CD4-positive, alpha-beta T cell treated with Interleukin-2 at 100 ng/mL for 4 hours (primary cell): ENCODE measurements at places on chromosomes 4 and X.

- DNase-seq, result no peak
Observed at GRCh38 chr4:85728464-85728863, 253.5 kb downstream of the ARHGAP24 start.

DNA sequence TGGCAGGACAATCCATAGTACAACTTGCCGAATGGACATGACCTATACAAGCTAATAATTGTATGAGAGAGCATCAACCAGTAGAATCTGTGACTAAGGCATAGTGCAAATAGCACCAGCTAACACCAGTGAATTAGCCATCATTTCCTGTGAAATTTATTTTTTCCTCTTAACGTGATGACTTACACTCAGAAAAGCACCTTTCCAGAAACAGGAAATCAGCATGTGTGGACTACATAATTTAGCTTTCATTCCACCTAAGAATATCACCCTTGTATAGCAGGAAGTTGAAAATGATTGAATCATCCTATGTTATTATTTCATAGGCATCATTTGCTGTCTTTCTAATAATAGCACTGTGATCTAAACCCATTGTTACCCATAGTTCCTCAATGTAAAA is 1393.4 kb upstream of the PCDH7 start:
- DNase-seq, result no peak

- no peak for DNase-seq
Observed at GRCh38 chr4:158930639-158930972, 161.8 kb downstream of the FNIP2 start.

DNA sequence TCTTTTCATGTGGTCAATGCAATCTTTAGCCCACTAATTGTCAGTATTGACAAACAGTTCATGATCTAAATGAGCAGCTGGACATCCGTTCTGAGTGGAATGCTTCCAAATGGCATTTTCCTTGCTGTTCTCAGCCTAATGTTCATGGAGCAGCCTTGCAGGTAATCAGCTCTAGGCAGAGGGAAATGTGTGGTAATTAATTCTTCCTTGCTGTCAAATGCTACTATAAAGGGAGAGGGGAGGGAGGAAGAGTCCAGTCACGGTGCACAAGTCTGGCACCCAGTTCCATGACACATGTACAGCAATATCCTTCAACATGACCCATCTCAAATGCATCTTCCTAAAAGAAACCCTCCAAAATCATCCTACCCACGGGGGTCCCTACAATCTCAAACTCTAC is 88.5 kb downstream of the LDB2 start:
- no peak for DNase-seq

DNA sequence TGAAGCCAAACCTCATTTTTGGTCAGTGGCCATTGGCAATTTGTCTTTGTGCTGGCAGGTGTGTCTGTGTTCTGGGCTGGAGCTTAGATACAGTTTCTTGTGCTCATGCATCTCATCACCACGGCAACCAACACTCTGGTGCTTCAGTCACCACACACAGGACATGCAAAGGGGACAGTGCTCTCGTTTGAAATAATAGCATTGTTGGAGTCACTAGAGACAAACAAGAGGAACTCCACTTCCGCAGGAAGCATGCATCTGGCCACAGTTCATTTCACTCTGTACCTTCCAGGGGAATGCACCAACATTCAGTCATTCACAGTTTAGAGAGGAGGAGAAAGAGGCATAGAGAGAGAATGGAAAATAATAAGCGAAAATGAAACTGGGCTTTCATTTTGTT is 267.4 kb downstream of the ANK2 start:
- no peak for DNase-seq

DNA sequence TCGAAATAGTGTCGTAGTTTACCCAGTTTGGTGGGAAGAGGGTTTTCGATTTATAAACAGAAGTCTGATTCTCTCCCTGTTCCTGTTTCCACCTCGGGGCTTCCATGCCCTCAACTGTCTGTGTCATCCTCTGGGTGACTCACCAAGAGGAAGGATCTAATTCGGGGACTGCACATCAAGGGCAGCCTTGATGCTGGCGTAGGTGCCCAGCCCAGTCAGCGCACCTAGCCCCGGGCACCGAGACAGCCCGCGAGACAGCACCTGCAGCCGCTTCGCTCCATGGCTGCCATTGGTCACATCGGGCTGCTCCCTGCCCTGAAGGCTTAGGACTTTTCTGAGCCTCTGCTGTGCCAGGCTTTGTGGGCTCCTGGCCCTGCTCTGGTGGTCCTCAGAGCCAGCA is 7.7 kb downstream of the ABCD1 start:
- DNase-seq, result no peak

DNA sequence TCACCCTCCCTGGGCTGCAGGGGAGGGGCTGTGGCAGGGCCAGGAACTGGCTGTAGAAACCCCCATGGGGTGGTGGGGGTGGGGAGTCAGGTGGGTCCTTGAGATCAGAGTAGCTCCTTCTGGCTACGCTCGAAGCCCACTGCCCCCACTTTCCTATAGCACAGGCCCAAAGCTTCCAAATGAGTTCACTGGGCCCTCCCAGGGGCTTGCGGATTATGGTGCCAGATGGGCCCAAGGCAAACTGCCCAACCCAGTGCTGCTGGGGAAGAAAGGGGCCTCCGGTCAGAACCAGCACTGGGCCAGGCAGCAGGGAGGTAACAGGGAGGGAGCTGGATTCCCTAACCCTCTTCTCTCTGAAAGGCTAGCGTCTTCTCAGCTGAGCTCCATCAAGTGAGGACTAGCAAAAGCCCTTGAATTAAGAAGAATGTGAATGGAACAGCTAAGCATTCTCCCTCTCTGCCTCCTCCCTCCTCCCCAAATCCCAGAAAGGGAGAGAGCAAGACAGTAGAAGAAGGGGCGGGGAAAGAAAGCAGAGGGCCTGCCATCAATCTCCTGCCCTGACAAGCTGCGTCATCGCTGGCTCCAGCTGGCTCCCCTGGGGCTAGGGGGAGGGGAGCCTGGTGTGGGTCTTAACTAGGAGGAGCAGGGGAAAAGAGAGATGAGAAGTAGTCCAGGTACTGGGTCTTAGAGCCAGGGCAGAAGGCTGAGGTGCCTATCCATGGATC is 34.7 kb downstream of the FRMPD3 start:
- DNase-seq, result no peak
